ENCODE measurements at places on chromosomes 12 and 14.

- no peak for DNase-seq
Observed at GRCh38 chr14:24064091-24064795, 7.1 kb upstream of the CPNE6 start.

GRCh38 chr14:60646226-60646818 lies 3.0 kb downstream of the SIX1 start:
- DNase-seq, result no peak

GRCh38 chr14:50739186-50739585 lies 71.1 kb upstream of the SAV1 start:
- DNase-seq, result no peak

- DNase-seq, result no peak
Observed at GRCh38 chr12:128056136-128056801, 210.7 kb upstream of the TMEM132C start.

DNA sequence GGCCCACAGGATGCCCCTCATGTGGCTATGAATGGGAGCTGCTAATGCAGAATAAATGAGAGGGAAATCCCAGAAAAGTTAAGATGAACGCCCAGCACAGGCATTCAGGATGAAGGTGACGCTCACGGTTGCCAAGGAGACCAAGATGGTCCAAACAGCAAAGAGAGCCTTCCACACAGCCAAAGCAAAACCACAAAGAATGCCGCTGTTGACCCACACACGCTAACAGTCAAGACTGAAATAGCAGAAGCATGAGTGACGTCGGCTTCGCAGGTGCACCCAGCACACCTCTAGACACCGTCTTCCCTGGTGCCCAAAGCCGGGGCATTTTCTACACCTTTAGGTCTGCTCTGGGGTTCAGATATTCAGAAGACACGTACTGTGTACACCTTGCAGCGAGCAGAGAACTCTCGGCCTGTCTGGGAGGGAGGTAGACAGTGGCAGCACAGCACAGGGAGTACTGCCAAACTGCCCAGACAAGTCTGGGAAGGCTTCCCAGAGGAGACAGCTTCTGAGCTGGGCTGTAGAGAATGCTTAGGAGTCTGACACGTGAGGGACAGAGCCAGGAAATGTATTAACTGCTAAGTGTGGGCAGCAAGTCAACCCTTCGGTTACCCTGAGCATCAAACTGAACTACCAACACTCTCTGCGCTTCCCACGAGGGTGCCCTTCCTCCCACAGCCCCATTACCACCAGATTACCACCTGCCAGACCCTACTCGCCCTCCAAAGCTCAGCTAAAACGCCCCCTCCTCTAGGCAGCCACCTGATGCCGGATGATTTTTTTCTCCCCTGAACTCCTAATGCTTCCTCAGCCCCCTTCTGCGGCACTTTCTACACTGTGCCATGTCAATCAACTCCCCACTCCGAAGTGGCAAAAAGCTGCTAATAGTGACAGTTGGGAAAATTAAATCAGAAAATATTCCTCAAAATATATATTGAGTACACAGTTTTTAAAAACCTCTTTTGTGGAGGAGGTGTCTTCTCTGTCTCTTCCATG lies 50.1 kb downstream of the CCDC88C start:
- peak; percentile 47 for DNase-seq

DNA sequence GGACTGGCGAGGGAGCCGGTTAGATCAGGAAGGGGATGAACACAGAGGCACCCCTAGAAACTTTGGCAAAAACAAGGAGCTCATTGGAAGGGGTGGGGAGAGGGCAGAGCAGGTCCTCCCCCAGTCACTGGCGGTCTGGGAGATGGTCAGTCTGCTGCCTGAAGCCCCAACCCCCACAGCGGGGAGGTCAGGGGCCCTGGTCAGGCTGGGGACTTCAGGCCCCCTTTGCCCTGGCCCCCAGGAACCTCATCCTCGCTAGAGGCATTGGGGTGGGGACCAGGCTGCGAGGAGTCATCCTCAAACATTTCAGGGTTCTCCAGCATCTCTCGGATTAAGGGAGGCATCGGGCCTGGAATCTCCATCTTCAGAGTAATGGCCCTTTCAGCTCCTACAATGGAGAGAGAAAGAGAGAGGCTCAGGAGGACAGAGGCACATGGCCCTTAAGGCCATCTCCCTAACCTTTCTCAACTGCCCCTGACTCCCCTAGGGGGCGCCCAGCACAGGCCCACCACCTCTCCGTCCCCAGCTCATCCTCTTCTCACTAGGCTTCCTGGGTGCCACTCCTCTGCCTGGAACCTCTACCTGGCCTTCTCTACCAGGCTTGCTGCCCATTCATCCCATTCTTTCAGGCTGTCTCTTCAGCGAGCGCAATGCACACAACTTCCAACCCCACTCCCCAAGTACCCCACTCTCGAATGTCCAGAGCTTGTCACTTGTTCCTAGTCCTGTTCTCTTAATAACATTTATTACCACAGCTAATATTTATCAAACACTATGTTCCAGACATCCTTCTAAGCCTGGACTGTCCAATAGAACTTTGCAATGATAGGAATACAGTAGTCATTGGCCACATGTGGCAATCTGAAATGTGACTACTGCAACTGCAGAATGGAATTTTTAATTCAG lies 4.7 kb upstream of the ITGB7 start:
- no peak for DNase-seq

- no peak for DNase-seq
Observed at GRCh38 chr12:100490056-100490455, 16.4 kb downstream of the NR1H4 start.
